ENCODE measurements at places on chromosomes 16 and 17. TPM values are rescaled to one million over a fixed set of nuclear protein-coding genes. Genes with fewer than 3 reads are reported as not detected.
A peak's percentile ranks its signal among the peaks of the same experiment; 100 is the strongest.

DNA sequence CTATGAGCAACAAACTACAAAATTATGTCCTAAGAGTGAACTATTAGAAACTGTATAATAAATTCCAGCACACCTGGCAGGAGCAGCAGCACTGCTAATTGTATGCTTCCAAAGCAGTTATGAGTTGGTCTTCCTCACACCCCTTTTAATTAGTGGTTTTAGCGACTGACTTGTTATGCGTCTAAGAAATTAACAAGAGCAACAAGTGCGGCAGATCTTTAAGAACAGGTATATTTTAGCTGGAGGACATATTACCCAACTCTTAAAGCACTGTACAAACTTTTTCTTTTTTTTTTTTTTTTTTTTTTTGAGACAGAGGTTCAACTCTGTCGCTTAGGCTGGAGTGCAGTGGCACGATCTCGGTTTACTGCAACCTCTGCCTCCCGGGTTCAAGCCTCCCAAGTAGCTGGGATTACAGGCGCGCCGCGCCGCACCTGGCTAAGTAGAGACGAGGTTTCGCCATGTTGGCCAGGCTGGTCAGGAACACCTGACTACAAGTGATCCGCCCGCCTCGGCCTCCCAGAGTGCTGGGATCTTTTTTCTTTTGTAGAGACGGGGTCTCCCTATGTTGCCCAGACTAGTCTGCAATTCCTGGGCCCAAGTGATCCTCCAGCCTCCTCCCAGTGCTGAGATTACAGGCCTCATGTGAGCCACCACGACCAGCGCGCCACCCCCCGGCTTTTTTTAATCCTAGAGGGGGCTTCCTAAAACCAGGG lies 1.6 kb upstream of the FBXL20 start:
- DNase-seq: no peak

The CLEC10A gene
- 5.0 TPM for total RNA-seq

DNA sequence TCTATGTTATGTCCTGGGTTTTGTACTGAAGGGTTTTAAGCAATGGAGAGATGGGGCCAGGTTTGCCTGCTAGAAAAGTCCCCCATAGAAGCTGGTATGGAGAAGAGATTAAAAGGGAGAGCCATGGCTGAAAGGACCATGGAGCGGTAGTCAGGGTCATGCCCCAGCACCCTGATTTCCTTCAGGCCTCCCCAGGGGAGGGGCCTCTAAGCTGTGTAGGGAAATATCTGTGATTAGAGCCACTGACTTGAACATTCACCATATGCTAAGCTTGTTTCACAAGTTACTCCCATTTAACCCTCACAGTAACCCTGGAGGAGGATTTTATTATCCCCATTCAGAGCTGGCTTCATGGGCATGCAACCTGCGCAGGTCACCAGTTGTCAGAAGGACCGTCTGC lies 3.8 kb upstream of the ATP2A3 start:
- no peak for DNase-seq

DNA sequence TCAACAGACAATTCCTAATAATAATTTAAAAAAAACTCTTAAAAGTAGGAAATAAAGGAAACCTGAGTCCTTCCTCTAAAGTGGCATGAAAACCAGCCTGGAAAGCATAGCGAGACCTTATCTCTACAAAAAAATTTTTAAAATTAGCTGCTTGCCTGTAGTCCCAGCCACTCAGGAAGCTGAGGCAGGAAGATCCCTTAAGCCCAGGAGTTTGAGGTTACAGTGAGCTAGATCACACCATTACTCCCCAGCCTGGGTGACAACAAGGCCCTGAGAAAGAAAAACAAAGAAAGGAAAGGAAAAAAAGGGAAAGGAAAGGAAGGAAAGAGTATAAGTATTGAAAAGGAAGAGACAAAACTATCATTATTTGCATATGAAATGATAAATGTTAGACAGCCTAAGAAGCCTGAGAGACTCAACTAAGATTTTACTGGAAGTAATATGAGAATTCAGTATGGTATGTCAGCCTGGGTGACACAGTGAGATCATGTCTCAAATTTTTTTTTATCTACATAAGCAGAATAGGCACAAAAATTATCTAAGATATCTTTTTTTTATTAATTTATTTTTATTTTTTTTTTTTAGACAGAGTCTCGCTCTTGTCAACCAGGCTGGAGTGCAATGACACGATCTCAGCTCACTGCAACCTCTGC lies 113.0 kb downstream of the GOSR1 start:
- DNase-seq: no peak

The PDF gene
- total RNA-seq: 4.7 TPM

GRCh38 chr16:11727796-11728543 lies 14.7 kb downstream of the TXNDC11 start:
- DNase-seq: no peak

- DNase-seq: no peak
Measured at GRCh38 chr17:2060681-2061440, 6.0 kb downstream of the HIC1 start.

DNA sequence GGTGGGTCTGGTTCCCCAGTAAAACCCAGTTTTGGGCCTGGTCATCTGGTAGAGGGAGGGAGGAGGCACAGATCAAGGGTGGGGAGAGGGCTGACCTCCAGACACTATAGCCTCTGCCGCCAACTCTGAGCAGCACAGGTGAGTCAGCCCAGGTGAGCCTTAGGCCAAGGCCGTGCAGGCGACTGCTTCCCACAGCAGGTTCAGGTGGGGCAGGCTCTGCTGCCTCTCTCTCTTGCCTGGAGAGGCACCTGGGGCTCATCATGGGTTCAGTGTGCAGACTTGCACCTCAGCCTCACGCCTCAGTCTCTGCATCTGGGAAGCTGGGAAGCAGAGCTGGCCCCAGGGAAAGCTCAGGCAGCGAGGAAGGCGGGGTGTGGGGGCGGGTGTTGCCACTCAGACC lies 37.8 kb upstream of the IL34 start:
- DNase-seq: no peak

DNA sequence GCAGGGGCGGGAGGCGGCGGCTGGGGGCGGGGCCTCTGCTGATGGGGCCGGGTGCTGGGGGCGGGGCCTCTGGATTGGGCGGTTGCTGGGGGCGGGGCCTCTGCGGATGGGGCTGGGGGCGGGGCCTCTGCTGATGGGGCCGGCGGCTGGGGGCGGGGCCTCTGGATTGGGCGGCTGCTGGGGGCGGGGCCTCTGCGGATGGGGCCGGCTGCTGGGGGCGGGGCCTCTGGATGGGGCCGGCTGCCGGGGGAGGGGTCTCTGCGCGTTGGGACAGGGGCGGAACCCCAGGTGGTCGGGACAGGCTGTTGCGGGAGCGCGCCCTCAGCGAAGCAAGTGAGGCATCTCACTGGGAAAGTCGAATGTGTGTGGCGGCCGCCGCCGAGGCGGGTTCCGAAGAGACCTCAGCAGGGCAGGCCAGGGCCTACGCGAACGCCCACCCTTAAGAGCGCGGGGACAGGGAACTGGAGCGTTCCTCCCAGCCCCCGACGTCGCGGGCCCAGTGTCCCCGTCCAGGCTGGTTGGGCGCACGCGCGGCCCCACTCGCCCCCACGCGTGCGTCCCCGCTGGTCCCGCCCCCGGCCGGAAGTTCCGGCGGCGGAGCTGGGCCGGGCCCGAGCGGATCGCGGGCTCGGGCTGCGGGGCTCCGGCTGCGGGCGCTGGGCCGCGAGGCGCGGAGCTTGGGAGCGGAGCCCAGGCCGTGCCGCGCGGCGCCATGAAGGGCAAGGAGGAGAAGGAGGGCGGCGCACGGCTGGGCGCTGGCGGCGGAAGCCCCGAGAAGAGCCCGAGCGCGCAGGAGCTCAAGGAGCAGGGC lies at the start of gene STUB1:
Gene STUB1, plus strand, starts transcription at position 597 of the 811 bp plus-strand sequence. Its CDS starts 116 bp downstream, at position 713.
- DNase-seq: peak; percentile 55

DNA sequence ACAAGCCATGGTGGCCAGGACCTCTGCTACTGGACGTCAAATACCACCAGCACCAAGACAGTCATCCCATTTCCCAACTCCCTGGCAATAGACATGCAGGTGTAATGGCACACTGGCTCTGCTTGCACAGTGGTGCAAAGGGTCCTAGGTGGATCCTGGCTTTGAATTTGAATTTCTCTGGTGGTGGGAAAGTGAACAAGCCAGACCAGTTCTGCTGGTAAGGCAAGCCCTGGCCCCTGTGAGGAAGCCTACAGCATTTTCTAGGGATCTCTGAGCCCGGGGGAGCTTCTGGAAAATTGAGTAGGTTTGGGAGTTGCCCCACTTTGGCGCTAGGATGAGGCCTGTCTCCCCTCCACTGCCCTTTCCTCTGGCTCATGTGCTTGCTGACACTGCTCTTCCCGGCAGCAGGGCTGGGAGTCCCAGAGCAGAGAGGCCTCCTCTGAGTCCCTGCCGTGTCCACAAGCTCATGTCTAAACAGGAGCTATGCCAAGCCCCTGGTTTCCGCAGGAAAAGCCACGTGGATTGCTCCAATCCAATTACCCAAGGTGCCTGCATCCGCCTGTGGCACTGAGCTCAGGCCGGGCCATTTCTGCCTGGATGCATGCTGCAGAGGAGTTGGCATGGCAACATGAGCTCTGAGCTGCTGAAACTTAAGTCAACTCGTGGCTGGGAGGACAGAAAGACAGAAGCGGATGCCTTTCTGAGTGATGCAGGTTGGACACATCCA lies 67.0 kb downstream of the PRMT7 start:
- DNase-seq: no peak

DNA sequence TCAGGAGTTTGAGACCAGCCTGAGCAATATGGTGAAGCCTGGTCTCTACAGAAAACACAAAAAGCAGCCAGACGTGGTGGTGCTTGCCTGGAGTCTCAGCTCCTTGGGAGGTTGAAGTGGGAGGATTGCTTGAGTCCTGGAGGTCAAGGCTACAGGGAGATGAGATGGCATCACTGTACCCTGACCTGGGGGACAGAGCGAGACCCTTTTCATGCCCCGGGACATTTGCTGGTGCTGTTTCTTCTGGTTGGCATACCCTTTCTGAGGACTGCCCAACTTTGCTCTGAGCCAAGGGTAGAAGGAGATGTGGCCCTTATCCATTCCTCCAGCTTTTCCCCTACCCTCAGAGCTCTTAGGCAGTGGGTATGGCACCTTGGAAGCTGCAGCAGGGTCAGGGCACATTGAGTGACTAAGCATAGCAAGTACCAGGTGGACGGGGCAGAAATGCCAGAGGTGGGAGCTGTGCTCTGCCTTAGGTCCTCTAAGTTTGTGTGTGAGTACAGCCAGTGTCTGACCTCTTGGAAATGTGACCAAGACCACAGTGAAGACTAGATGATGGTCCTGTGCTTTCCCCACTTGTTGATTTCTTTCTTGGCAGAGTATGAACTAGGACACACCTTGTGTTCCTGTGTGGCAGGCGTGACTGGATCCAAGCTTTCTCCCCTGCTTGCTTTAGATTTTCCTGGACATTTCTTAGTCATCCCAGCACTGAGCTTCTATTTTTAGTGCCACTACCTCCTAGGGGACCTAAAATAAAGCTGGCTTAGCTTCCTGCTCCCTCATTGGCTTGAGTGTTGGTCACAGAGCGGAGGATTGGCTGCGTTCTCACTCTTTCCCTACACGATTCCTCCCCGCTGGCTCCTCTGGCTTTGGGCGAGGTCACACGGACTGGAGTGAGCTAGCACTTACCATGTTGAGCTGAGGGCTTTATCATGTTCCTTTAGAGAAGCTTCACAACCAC lies 9.9 kb upstream of the EDC4 start:
- no peak for DNase-seq

DNA sequence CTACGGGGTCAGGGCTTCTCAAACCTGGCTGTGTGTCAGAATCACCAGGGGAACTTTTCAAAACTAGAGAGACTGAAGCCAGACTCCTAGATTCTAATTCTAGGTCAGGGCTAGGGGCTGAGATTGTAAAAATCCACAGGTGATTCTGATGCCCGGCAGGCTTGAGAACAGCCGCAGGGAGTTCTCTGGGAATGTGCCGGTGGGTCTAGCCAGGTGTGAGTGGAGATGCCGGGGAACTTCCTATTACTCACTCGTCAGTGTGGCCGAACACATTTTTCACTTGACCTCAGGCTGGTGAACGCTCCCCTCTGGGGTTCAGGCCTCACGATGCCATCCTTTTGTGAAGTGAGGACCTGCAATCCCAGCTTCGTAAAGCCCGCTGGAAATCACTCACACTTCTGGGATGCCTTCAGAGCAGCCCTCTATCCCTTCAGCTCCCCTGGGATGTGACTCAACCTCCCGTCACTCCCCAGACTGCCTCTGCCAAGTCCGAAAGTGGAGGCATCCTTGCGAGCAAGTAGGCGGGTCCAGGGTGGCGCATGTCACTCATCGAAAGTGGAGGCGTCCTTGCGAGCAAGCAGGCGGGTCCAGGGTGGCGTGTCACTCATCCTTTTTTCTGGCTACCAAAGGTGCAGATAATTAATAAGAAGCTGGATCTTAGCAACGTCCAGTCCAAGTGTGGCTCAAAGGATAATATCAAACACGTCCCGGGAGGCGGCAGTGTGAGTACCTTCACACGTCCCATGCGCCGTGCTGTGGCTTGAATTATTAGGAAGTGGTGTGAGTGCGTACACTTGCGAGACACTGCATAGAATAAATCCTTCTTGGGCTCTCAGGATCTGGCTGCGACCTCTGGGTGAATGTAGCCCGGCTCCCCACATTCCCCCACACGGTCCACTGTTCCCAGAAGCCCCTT lies 10.9 kb downstream of the STH start:
- no peak for DNase-seq

The SMIM36 gene
- total RNA-seq: not detected

The EPX gene
- total RNA-seq: 0.11 TPM

GRCh38 chr16:11752856-11753255 lies 10.2 kb upstream of the TXNDC11 start:
- no peak for DNase-seq

The MT1G gene
- total RNA-seq: not detected

The PYDC1 gene
- not detected for total RNA-seq

DNA sequence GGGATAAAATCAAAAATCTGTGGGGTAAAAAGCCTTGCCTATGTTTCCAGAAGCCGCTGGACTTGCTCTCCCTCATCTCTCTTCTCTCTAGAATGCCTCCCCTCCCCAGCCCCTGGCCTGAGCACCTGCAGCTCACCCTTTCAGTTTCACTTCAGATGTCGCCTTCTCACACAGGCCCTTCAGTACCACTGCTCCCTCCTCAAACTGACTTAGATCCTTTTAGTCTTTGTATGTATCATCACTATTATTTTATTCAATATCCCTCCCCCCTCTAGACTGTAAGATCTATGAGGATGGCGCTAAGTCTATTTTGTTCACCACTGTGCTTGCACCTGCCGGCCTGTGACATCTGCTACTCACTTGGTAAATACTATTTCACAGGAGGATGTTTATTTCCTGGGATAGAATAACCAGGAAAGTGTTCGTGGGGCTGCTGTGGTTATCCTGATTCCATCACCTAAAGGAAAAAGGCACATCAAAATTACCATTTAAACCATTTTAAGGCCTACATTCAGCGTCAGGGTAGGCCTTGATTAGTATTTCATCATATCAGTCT lies 122.3 kb downstream of the MRTFB start:
- no peak for DNase-seq

The ZNF750 gene
- total RNA-seq: 3.1 TPM

- DNase-seq: no peak
Measured at GRCh38 chr17:76830987-76831715, 37.1 kb upstream of the MGAT5B start.

- DNase-seq: no peak
Measured at GRCh38 chr16:883340-883739, 82.8 kb upstream of the GNG13 start.

GRCh38 chr16:86087011-86087895 lies 188.3 kb downstream of the IRF8 start:
- no peak for DNase-seq

Measured in urinary bladder (tissue), 4 donors.